ENCODE measurements at places on chromosomes 1 and 21.

GRCh38 chr1:42684139-42684538 lies 1.9 kb downstream of the YBX1 start:
- no peak for DNase-seq

DNA sequence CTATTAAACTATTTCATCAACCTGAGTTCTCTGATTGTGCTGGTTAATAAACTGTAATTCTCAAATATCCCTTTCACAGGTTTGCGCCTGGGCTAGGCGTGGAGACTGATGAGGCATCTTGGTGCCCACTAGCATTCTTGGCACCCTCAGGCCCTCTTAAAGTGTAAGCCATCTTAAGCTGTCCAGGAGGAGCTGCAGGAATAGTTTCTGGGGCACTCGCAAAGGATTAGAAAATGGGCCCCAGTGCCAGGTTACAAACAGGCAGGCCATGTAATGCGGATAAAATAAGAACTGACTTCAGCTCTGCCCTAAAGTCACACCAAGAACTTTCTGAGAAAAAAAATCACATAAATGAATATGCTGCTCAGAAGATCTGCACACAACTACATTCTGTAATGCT lies 1.1 kb downstream of the CASQ2 start:
- DNase-seq = no peak

GRCh38 chr1:25343872-25344271 lies 5.7 kb downstream of the TMEM50A start:
- no peak for DNase-seq

- DNase-seq = no peak
These were observed 9.4 kb upstream of the TMEM52 start for GRCh38 chr1:1928231-1929101.

DNA sequence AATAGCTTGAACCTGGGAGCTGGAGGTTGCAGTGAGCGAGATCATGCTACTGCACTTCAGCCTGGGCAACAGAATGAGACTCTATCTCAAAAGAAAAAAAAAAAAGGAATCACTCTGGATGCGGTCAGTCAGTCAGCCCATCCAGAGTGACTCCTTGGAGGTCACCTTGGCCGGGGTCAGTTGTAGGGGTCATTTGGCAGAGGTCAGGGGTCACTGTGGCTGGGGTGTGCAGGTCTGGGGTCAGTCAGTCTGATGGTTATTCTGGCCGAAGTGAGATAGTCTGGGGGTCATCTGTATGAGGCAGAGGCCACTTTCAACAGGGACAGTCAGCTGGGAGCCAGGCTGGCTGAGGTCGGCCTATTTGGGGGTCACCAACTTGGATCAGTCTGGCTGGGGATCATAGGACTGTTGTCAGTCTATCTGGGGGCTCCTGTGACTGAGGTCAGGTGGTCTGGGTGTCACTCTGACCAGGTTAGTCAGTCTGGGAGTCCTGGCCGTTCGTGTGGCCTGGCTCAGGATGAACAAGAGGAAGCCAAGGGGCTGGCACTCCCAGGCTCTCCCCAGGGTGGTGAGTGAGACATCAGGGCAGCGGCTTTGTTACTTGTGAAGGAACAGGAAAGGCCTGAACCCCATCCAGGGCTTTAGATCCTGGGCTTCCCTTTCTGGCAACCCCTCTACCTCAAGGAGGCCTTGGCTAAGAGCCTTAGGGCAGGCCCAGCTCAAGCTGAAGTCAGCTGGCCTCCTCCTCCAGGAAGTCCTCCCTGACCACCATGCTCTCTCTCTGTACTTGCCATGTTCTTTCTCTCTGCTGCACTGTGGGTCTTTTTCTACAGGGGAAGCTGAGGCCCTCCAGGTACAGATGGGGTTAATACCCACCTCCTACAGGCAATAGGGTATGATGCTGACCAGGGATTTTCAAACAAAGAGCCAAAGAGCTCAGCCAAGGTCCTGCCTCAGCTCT lies 15.1 kb downstream of the PTPRU start:
- no peak for DNase-seq

- DNase-seq = no peak
These were observed 1554.8 kb downstream of the KCNT2 start for GRCh38 chr1:195053478-195053877.

GRCh38 chr1:248691567-248692155 lies 10.9 kb downstream of the OR14I1 start:
- DNase-seq = no peak

DNA sequence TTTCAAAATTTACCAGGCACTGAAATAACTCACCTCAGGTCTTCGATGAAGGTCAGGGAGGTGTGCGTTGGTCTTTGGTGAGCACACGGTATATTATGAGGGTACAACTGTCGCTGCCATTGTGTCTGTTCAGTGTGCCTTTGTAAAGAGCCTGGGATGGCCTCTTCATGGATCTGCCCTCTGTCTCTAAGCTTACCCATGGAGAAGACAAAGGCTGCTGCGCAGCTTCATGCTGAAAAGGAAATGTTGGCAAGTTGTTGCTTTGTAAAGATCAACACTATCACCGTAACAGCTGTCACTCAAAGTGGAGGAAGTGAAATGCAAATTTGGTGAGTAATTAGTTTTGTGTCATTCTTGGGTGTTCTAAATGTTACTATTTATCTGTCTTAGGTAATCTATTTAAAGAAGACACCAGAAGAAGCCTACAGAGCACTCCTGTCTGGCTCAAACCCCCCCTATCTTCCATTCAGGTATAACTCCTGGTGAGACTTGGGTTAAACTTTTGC lies 71.6 kb downstream of the CDC14A start:
- DNase-seq = no peak

GRCh38 chr1:70440642-70441391 lies 29.7 kb downstream of the CTH start:
- no peak for DNase-seq

GRCh38 chr21:38887749-38888148 lies 82.0 kb downstream of the ETS2 start:
- no peak for DNase-seq

GRCh38 chr1:82947278-82947677 lies 1051.7 kb downstream of the TTLL7 start:
- no peak for DNase-seq

Measured in activated T-cell treated with anti-CD3 and anti-CD28 coated beads, Interleukin-2, amount 50 U/mL, for 4 hours (primary cell).